ENCODE measurements at places on chromosomes 3 and 15.

DNA sequence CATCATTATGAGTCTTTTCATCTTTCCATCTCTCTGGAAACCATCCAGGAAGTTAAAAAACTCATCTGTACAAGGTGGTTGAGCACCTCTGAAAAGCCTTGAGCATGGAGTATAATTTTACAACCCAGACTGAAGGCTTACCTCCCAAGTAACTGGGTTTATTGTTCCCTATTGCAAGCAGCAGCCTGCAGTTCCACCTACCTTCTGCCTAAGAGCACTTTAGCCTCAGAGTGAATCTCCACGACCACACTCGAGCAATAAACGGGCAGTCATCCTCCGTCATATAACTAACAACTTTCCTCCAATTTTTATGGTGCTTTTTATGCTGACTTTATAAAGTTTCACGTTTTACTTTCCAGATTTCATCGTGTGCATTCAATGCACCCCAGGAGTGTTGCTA is 32.8 kb downstream of the OSBPL10 start:
- DNase-seq, result no peak

DNA sequence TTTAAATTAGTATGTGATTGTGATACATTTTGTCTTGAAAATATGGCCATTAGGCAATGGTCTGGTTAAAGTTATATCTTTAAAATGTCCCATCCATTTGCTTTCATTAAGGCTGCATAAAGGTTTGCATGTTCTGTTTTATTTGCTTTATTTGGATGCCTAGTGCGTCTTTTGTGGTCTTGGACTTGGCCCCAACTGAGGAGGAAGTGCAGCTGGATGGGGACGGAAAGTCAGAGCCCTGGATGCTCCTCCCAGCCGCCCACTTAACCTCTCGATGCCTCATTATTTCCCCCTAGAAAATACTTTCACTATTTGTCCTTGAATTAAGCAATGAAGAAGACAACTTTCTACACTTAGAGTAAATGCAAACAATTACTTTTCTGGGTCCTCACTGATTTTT is 898.2 kb downstream of the MCTP2 start:
- DNase-seq, result no peak

GRCh38 chr3:158658889-158659288 is 13.6 kb downstream of the LXN start:
- DNase-seq, result no peak

- DNase-seq, result no peak
Measured at GRCh38 chr15:67290319-67290718, 35.7 kb downstream of the IQCH start.

GRCh38 chr3:186598108-186598784 is 14.6 kb upstream of the AHSG start:
- no peak for DNase-seq

- DNase-seq, result no peak
Measured at GRCh38 chr15:67579164-67579563, 36.7 kb downstream of the MAP2K5 start.

All from activated T-cell treated with anti-CD3 and anti-CD28 coated beads for 48 hours (primary cell).